ENCODE measurements at places on chromosomes 7 and 10.

- no peak for DNase-seq
Measured at GRCh38 chr10:4506095-4506494, 319.9 kb upstream of the AKR1E2 start.

- no peak for DNase-seq
Measured at GRCh38 chr7:18538554-18539250, 43.2 kb downstream of the HDAC9 start.

DNA sequence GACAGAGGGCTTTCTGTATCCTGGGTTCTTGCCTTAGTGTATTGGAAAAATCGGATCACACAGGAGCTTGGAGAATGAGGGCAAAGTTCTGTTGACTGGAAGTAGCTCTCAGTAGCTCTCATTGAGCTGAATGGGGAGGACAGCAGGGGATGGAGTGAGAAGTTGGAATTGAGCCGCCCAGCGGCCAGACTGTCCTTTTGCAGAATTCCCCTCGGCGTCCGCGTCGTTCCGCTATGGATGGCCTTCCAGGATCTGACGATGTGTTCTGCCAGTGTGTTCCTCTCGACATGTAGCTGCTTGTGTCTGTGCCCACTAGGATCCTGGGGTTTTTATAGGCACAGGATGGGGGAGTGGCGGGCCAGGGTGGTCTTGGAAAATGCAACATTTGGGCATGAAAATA lies 351.8 kb upstream of the SEMA3A start:
- no peak for DNase-seq

GRCh38 chr10:125761961-125762360 lies 13.7 kb downstream of the MMP21 start:
- no peak for DNase-seq

DNA sequence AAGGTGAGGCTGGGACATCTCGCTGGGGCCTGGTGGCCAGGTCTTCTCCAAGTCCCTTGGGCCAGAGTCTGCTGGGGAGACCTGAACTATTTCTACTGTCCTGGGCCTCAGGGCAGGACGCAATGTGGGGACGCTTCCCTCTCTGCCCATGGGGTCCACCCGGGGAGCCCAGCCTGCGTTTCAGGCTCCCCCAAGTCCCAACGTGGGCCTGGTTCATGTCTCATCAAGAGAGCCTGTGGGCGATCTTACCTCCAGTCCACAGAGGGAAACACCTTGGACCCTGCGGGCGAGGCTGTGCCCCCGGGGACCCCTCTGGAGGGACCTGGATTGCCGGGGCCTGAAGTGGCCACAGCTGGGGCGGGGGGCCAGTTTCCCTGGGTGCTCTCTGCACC lies 91.7 kb downstream of the DNAJB6 start:
- no peak for DNase-seq

GRCh38 chr10:117136391-117136975 lies 1.6 kb downstream of the VAX1 start:
- DNase-seq: no peak

DNA sequence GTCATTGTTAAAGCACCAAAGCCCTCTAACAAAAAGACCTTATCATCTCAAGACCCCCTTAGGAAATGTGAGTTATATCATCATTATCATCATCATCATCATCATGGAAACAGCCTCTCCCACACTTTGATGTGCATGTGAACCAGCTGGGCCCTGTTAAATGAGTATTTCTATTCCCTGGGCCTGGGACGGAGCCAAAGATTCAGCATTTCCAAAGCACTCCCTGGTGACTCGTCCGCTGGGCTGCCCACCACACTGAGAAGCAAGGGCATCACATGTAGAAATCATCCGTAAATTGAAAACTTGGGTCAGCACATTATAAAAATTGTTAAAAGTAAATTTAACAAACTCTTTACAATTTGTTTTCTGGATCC lies 88.6 kb downstream of the PTPRN2 start:
- no peak for DNase-seq

DNA sequence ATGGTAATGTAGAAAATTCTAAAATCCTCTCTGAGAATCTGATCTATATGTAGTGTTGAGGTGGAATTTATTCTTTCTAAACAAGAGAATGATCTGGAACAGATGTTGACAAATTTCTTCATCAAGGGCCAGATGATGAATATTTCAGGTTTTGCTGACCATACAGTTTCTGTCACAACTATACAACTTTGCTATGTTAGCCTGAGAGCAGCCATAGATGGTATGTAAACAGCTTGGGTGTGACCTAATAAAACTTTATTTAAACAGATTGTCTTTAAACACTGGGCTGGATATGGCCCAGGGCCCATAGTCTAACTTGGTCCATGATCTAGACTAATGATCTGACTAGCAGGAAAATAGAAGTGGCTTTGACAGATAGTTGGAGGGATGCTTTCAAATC lies 213.6 kb upstream of the CELF2 start:
- DNase-seq: no peak

DNA sequence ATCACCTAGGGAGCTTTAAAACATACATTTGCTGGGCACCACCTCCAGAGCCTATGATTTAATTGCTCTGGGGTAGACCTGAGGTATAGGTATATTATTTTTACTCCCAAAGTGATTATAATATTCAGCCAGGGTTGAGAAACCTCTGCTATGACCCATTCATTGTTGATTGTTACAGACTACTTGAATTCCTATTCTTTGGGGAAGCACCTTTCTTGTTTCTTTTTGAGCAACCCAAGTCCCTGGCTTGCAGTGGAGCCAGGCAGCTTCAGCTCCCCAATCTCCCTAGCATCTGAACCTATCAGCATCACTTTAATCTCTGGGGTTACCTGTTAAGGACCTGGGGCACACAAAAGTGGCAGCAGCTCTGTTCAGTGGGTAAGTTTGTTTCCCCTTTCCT lies 8.6 kb downstream of the PRKG1 start:
- no peak for DNase-seq

- no peak for DNase-seq
Measured at GRCh38 chr7:70113536-70113935, 515.3 kb downstream of the AUTS2 start.

GRCh38 chr7:32167815-32168214 lies 97.6 kb upstream of the PDE1C start:
- no peak for DNase-seq

GRCh38 chr10:89278034-89278535 lies 23.8 kb upstream of the IFIT2 start:
- no peak for DNase-seq

DNA sequence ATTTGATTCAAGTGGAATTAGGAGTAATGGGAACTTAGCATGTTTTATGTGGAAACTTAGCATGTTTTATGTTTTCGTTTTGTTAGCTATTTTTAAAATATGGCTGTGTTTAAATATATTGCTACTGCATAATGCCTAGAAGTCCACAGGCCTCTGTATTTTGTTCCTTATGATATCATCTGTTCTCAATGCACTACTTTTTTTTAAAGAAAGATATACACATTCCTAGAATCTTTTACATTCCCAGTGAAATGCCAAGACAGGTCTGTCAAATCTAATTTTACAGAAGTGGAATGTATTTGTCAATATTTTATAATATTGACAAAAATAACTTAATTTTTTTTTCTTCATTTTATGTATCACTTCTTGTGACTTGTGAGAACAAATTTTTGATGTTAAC lies 51.6 kb downstream of the ST7 start:
- DNase-seq: no peak

DNA sequence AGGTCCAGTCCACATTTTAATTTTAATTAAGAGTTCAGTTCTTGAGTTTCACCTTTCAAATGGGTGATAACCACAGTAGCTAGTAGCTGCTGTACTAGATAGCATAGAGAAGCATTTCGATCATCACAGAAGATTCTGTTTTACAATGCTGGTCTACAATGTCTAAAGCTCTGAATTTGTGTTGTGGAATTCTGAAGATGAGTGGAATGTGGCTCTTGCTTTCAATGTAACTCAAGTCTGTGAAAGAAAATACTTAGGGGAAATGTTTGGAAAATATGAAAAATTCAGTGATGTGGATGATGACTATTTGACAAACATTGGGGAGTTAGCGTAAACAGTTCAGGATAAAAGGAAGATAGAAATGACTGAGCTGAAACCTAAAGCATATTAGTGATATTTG lies 139.4 kb downstream of the GNAT3 start:
- DNase-seq: no peak

GRCh38 chr7:22610951-22611757 lies 111.2 kb upstream of the STEAP1B start:
- DNase-seq: no peak

GRCh38 chr7:23343806-23344475 lies 44.8 kb downstream of the MALSU1 start:
- no peak for DNase-seq

GRCh38 chr7:103134836-103135554 lies 13.9 kb downstream of the NAPEPLD start:
- no peak for DNase-seq

DNA sequence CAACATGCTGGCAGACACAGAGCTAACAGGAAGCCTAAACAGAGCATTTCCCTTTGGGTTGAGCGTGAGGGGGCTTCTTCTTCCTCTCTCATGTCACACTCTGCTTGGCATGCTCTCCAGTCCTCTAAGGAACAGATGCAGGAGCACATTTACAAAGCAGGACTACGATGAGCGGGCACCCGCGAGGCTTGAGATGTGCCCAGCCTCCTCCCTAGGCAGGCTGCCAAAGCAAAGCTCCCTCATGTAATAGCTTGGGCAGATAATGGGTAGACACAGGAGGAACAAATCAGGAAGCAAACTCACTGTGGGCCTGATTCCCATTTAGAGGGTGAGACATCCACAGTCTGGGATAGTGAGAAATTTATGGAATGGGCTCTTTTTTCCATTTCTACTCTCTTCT lies 519.1 kb downstream of the NRG3 start:
- DNase-seq: peak; percentile 78

- DNase-seq: no peak
Measured at GRCh38 chr7:116752305-116753074, 80.5 kb downstream of the MET start.

DNA sequence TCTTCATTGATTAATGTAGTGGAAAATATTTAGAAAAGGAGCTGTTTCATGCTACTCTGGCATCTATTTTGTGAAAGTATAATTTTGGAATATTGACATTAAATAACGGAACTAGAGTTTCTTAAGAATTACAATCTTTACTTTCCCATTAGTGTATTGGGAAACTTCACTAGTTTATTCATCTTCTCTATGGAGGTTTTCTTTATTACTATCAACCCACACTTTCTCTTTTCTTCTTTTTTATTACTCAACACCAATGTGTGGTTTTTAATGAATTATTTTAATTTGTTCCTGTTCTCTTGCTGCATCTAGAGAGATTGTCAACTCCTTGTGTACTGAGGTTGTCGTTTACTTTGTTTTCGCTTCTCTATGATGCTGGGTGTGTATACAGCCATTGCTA lies 20.4 kb upstream of the ITGB8 start:
- DNase-seq: no peak

DNA sequence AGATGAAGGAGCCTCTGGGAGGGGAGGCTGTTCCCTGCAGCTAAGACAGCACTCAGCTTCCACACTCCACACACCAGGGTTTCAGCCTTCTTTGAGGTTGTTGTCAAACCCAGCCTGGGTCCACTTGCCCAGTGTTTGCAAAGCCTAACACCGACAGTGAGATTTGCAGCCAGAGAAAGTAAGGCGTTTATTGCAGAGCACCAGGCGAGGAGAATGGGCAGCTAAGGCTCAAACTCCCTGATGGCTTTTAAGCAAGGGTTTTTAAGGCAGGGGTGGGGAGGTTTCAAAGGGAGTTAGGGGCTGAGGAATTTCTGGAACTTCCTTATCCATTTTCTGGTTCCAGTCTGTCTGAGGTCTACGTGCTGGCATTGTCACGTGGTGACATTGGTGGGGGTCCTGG lies 4.7 kb upstream of the ZNF775 start:
- DNase-seq: no peak

GRCh38 chr7:5248201-5248885 lies 34.4 kb upstream of the SLC29A4 start:
- no peak for DNase-seq

DNA sequence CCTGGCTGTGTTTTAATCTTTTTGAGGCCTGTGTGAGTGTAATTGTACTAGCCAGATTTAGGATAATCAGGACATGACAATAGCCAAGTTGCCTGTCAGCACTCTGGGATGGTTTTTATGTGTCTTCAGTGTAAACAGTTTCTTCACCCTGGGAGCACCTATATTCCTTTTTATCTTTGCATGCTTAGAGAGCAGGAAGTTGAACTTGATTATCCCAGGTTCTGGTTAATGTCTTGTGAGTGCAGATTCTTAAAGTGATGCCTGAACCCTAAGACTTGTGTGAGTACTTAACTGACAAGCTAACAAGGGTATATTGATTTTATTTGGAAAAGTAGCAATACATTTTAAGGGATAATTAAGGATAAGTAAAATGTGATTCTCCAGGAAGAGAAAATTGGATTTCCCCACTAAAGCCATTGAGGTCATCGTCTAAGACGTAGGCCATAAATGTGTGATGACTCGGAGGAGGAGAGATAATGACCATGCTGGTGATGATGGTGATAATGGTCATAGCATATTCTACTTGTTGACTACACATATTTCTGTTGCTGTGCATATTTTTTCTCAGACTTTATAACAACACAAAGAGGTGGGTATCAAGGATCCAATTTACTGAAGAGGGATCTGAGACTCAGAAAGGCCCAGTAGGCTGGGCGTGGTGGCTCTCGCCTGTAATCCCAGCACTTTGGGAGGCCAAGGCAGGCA lies 234.7 kb downstream of the CAMK1D start:
- DNase-seq: no peak

Data from left lobe of liver (tissue), 2 donors.